ENCODE measurements at places on chromosomes 4 and X.

DNA sequence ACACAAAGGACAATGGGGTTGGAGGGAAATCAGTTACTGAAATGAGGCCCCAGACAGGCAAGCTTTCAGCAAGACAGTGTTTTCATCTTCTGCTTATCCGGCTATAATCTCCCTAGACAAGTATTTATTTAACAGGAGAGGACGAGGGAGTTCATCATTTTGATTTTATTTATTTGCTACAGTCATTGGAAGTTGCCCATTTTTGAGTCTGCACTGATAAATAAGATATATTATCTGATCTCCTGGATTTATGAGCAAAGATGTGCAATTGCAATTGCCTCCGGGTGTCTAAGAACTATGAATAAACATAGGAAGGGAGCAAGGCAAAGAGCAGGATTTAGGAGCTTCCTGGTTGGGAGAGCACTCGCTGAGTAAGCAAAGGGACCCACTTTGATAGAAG is 263.2 kb upstream of the EDA2R start:
- no peak overlapping the region for H3K4me3 ChIP-seq
- no peaks in the 10 kb centered on the region for H3K4me1 ChIP-seq
- DNase-seq, result no peak
- H3K27me3 ChIP-seq, result no peaks in the 10 kb centered on the region

GRCh38 chr4:152983774-152984411 is 47.8 kb downstream of the FHDC1 start:
- peaks cover 55% of the 10 kb centered on the region for H3K27me3 ChIP-seq
- H3K4me3 ChIP-seq, result no peak overlapping the region

DNA sequence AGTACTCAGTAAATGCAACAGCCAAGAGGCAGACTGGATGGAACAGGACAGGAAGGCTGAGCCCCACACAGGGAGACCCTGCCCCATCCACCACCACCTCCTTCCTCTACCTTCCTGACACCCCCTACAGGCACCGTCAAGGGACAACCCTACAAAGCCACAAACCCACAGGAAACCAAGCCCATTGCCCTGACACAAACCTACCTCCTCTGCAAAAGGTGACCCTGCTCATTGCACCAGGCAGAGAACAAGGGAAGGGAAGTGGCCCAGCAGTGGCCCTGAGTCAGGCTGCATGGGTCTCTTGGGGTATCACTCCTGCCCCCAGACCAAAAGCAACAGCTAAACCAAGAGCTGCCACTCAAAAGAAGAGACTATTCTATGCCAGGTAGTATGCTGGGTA is 21.0 kb downstream of the JAKMIP1 start:
- H3K4me3 ChIP-seq, result no peak overlapping the region
- no peaks in the 10 kb centered on the region for H3K36me3 ChIP-seq
- peaks cover 66% of the 10 kb centered on the region for H3K27me3 ChIP-seq

DNA sequence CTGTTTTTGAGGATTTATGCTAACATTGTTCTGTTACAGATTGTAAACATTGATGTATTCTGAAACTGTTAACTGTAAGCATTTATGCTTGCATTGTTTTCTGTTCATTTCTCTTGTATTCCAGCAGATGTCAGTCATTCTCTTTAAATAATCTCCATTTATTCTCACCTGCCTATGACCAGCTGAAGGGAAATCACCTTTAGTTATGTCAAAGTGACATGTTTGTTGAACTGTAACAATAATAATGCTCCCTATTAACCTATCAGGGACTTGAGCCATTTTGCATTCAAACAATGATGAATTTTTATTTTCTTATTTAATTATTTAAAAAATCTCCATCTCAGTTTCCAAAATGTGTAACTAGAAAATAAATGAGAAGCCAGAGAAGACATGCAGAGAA is 58.0 kb downstream of the SPCS3 start:
- no peak overlapping the region for H3K4me3 ChIP-seq
- no peaks in the 10 kb centered on the region for H3K27me3 ChIP-seq
- H3K36me3 ChIP-seq, result no peaks in the 10 kb centered on the region
- no peaks in the 10 kb centered on the region for H3K4me1 ChIP-seq
- H3K27ac ChIP-seq, result no peak overlapping the region

- DNase-seq, result no peak
- no peaks in the 10 kb centered on the region for H3K4me1 ChIP-seq
- H3K36me3 ChIP-seq, result peaks cover 56% of the 10 kb centered on the region
- no peak overlapping the region for H3K27ac ChIP-seq
Measured at GRCh38 chr4:3420956-3421355, 20.8 kb upstream of the HGFAC start.

GRCh38 chrX:140298960-140299825 is 205.7 kb downstream of the SOX3 start:
- no peaks in the 10 kb centered on the region for H3K36me3 ChIP-seq
- H3K27me3 ChIP-seq, result no peaks in the 10 kb centered on the region
- no peak overlapping the region for H3K4me3 ChIP-seq
- no peak overlapping the region for H3K27ac ChIP-seq
- H3K4me1 ChIP-seq, result no peaks in the 10 kb centered on the region

- no peak overlapping the region for H3K4me3 ChIP-seq
- H3K36me3 ChIP-seq, result no peaks in the 10 kb centered on the region
- no peak for DNase-seq
- H3K4me1 ChIP-seq, result peaks cover 27% of the 10 kb centered on the region
Measured at GRCh38 chr4:152776352-152776751, 3.2 kb downstream of the TIGD4 start.

- no peak for DNase-seq
- no peaks in the 10 kb centered on the region for H3K36me3 ChIP-seq
- peak overlapping the region; percentile 84 for H3K27ac ChIP-seq
Measured at GRCh38 chr4:118997601-118998000, 108.9 kb downstream of the SYNPO2 start.

- H3K27ac ChIP-seq, result no peak overlapping the region
- no peaks in the 10 kb centered on the region for H3K36me3 ChIP-seq
- H3K4me1 ChIP-seq, result no peaks in the 10 kb centered on the region
- H3K27me3 ChIP-seq, result no peaks in the 10 kb centered on the region
Measured at GRCh38 chr4:12211636-12212035, 782.9 kb upstream of the HS3ST1 start.

DNA sequence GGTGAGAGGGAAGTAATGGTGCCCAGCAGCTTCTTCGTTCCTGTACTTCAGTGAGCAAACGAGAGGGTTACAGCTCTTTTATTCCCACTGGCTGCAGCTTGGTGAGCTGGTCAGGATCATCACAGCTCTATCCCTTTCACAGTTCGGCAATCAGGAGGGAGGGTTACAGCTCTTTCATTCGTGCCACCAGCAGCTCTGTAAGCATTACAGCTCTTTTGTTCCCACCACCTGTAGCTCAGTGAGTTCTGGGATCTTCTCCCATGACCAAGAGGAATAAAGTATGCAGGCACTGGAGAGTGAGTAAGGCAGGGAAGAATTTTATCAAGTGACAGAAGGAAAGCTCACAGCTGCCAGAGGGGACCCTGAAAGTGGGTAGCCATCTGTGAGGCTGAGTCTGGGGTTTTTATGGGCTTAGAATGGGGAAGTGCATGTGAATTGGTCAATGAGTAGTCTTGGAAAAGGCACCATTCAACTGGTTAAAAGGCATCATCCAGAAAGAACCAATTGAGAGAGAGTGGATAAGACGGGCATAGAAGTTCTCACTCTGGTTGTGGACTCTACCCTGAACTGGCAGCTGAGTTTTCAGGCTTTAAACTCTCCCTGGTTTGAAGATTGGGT is 123.7 kb downstream of the COX18 start:
- no peak overlapping the region for H3K27ac ChIP-seq
- no peaks in the 10 kb centered on the region for H3K27me3 ChIP-seq
- no peaks in the 10 kb centered on the region for H3K36me3 ChIP-seq

DNA sequence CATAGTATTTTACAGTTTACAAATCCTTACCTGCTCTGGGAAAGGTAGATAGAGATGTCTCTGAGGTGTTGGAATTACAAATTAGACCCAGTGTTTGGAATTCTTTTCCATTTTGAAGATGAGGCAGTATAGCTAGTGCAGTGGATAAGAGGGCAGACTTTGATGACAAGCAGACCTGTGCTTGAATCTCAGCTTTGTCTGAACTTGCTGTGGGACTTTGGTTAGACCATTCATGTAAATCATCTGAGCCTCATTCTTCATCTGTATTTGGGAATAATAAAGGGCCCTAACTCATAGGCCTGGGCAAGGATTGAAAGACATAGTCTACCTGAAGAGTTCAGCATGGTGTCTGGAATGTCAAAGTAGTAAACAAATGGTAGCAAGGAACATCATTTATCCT is 77.2 kb upstream of the BOD1L1 start:
- H3K27me3 ChIP-seq, result no peaks in the 10 kb centered on the region
- DNase-seq, result no peak
- H3K27ac ChIP-seq, result peak overlapping the region; percentile 87

GRCh38 chr4:111943796-111944203 is 201.5 kb upstream of the FAM241A start:
- H3K27me3 ChIP-seq, result no peaks in the 10 kb centered on the region
- H3K4me3 ChIP-seq, result no peak overlapping the region
- DNase-seq, result no peak
- no peaks in the 10 kb centered on the region for H3K36me3 ChIP-seq

DNA sequence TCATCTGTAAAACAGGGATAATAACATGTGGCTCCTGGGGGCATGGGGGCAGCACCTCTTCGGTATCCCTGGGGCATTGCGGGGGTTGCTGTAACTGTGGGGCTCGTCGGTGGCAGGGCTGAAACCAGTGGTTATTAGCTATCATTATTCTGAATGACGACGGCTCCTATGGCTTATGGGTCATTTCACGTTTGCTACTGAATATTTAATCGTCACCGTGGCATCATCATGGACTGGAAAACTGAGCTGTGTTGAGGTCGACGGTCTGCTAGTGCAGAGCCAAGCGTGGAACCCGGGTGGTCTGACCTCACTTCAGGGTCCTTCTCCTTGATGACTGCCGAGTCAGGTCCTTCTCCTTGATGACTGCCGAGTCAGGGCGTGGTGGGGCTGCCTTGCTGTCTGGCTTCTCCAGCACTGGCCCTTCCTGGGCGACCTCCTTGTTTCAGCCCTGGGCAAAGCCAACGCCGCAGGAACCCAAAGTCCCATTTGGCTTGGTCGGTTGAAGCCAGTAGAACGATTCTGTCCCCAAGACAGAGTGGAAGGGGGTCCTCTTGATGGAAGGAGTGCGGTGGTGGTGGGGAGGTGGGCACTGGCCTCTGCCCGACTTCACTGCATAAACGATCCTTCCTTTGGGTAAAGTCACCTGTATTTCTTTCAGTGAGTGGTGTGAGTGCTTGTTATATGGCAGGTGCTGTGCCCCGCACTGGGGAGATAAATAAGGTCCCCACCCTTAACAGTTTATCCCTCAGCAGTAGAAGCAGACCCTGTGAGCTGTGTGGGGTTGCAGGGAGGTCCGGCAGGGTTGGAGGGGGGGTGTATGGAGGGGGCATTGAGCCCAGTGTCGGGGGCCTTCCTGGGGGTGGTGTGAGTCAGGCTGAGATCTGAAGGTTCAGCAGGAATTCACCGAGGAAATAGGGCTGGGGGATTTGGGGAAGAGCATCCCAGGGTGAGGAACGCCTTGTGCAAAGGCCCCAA is 40.8 kb downstream of the PSAPL1 start:
- H3K36me3 ChIP-seq, result no peaks in the 10 kb centered on the region
- H3K27me3 ChIP-seq, result peaks cover 58% of the 10 kb centered on the region
- H3K4me3 ChIP-seq, result no peak overlapping the region

- no peak overlapping the region for H3K27ac ChIP-seq
- no peak overlapping the region for H3K4me3 ChIP-seq
- H3K4me1 ChIP-seq, result no peaks in the 10 kb centered on the region
- no peaks in the 10 kb centered on the region for H3K36me3 ChIP-seq
Measured at GRCh38 chr4:99248714-99249113, 29.7 kb upstream of the ADH6 start.

DNA sequence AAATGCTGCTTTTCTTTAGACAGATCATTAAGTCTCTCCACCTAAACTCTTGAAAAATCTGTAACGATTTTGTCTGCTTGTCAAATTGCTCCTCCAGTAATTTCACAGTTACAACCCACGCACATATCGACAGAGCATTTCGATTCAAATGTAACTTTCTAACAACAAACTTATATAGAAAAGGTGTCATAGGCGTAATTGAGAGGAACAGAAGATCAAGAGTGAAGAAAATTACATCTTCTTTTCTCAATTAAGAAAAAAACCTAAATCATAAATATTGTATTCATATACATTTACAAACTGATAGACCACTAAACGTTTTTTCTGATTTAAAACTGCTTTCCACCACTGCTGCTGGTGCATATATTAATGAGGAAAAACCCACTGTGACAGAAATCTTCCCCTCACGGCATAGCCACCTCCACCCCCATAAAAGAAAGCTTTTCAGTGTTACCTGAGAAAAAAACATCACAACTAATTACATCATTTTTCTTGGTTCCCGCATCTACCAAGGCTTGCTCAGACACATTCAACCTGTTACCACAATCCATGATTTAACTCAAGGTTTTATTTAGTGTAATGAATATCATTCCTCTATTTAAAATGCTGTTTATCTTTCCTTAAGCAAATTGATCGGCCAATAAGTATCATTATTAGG is 1.9 kb downstream of the GPM6A start:
- DNase-seq, result no peak
- no peak overlapping the region for H3K27ac ChIP-seq
- no peak overlapping the region for H3K4me3 ChIP-seq
- no peaks in the 10 kb centered on the region for H3K27me3 ChIP-seq
- no peaks in the 10 kb centered on the region for H3K4me1 ChIP-seq
- H3K36me3 ChIP-seq, result no peaks in the 10 kb centered on the region

DNA sequence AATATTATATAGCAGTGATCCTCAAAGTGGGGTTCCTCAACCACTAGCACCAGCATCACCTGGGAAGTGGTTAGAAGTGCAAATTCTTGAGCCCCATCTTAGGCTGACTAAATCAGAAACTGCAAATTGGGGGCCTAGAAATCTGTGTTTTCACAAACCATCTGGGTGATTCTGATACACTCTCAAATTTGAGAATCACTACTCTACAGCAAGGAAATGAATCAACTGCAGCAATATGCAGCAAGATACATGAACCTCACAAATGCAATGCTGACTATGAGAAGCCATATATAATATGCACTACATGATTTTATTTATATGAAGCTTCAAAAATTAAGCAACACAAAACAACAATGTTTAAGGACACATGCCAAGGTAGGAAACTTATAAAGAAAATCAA is 36.2 kb upstream of the IRS4 start:
- H3K4me1 ChIP-seq, result no peaks in the 10 kb centered on the region
- no peaks in the 10 kb centered on the region for H3K36me3 ChIP-seq
- DNase-seq, result no peak
- no peaks in the 10 kb centered on the region for H3K27me3 ChIP-seq
- H3K27ac ChIP-seq, result no peak overlapping the region

GRCh38 chr4:149830823-149831222 is 15.2 kb upstream of the IQCM start:
- H3K36me3 ChIP-seq, result no peaks in the 10 kb centered on the region
- no peak for DNase-seq
- H3K4me3 ChIP-seq, result no peak overlapping the region
- no peak overlapping the region for H3K27ac ChIP-seq
- H3K4me1 ChIP-seq, result no peaks in the 10 kb centered on the region

GRCh38 chrX:21153503-21153902 is 220.7 kb upstream of the CNKSR2 start:
- no peaks in the 10 kb centered on the region for H3K27me3 ChIP-seq
- DNase-seq, result peak; percentile 15
